GM04504 (cell line): ENCODE measurements at places on chromosomes 7 and 10.

DNA sequence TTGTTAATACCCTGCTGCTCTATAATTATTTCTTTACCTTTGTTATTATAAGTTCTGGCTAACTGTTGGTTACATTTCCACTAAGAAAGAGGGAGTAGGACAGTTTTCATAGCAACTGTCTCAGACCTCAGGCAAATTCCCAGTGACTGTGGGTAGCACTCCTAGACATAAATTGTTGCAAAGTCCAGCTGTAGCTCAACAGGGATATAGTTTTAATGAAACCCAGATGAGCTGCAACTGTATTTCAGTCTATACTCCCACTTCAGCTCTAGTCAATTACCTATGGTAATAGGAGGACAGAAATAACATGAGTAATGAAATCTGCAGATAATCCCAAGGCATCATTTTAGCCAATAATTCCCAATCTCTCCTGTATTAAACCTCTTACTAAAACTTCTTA, 103.0 kb upstream of the SEMA3A start:
- no peak for DNase-seq

- DNase-seq, result peak; percentile 73
These were observed 40.0 kb upstream of the INSIG1 start for GRCh38 chr7:155257482-155258225.

- no peak for DNase-seq
These were observed 609.6 kb downstream of the PARD3 start for GRCh38 chr10:34205452-34205851.

DNA sequence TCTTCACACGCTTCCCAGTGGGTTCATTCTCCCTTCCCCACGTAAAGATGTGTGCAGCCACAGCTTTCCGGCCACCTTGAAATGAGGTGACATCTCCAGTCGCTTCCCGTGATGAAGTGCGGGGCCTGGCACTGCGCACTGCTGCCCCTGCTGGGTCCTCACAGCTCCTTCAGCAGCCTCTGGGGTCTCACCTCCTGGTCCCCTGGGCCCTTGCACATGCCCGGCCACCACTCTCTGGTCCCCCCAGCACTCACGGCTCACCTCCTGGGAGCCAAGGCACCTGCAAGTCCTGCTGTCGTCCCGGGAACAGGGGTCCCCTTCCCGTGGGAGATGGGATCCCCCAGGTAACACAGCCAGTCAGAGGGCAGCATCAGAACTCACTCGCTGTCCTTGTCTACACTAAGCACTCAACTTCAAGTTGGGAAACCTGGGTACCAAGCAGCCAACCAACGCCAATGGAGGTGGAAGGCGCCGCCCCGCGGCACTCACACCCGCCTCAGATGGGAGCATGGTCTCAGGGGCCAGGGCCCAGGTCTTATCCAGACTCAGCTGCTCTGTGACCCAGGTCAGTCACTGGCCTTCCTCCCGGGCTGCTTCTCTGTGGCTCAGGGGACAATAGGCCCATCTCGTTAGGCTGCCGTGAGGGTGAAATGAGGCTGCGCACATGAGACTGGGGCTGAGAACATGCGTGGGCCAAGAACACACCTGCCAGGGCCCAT, 176.2 kb downstream of the PTPRN2 start:
- no peak for DNase-seq

DNA sequence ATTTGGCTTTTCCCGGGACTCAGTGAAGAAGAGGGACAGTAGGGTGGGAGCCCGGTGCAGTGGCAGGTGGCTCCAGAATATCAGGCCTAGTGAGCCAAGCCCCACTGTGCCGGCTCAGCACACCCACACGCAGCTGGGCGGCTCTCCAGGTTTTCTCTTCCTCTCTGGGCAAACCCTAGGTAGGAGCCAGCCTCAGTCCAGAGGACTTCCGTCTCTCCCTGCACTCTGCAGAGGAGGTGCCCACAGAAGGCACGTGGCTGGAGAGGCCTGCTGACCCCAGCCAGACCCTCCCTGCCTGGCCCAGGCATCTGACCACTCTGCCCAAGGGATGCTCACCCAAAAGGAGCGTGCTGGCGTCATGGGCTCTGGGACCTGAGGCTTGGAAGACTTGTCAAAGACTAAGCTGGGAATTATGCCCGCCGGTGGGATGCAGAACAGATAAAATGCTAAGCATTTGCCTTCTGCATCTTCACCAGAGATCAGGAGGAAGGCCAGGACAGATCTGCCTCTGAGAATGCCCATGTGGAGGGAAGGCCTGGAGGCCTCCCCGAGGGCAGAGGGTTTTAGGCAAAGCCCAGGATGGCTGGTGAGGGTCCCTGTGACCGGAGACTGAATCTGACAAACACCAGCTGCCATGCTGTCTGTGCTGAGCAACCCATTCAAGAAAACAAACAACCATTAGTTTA, 40.2 kb downstream of the TCERG1L start:
- no peak for DNase-seq

DNA sequence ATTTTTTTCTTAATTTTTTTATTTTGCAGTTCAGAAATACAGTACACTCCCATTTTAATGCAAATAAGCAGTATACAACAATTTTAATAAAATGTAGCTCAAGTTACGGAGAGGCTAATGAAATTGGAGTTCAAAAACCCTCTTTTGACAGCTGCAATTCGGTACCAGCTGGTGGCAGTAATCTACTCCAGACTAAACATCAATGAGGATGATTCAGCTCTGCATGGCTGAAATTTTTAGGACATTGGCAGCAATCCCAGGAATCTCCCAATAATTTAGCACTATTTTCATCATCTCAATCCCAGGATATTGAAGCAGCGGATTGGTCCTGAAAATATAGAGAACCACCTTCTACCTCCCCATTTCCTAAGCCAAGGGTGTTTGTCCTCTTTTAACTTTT, 278.8 kb downstream of the CACNA2D1 start:
- DNase-seq, result peak; percentile 61

GRCh38 chr7:94182066-94182465, 177.9 kb upstream of the BET1 start:
- no peak for DNase-seq

DNA sequence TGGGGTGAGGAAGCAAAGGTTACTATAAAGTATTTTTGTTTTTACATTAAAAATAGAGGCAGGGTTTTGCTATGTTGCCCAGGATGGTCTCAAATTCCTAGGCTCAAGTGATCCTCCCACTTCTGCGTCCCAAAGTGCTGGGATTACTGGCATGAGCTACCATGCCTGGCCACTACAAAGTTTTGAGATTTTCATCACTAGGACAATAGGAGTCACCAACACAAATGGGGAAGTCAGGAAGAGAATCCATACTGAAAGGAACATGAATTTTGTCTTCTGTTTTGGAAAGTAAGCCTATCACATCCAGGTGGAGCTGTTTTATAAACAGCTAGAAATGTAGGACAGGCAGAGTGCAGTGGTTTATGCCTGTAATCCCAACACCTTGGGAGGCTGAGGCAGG, 20.0 kb upstream of the CAPZA2 start:
- DNase-seq, result no peak

DNA sequence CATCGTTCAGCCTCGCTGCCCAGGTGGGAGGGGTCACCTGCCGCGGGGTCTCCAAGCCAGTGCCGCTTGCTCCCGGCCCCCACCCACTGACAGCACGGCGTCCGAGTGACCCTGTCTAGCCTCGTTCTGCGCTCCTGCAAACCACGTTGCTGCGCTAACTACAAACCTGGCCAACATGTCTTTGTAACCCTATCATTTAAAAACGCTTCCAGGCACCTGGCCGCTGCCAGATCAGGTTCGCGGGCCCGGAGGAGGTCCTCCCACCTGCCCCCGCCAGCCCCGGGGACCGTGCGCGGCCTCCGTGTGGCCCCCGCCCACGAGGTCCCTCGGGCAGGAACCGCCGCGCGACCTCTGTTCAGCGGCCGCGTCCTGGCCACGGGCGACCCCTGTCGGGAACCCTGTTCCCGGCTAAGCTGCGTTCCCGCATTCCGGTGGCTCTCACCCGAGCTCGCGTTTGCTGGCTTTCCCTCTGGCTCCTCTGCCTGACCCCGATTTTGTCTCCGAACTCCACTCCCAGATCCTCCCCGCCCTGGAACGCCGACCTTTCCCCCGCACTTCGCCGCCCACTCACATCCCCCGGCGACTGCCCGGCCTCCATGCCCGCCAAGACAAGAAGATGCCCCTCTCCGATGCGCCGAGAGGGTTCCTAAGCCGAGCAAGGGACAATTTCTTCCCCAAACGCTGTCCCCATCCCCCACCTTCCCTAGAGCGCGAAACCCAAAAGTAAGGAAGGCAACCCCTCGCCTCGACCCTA, 2.4 kb downstream of the SFMBT2 start:
- DNase-seq, result no peak

GRCh38 chr10:7036951-7037350, 373.9 kb downstream of the SFMBT2 start:
- no peak for DNase-seq

DNA sequence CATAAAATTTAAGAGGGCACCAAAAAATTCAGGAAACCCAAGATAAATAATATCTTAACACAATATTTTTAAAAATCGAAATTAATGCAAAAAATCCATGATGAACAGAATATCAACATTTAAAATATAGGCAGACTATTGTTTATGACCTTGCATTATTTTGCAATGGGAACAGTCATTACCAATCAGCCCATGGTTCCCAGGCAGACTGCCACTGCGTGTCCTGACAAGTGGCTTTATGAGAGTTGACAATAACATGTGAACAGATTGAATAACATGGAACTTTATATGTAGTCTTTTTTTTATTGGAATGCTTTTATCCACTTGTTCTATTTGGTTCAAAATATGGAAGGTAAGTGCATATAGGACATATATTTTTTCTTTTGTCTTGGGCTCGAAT, 3.1 kb upstream of the AVPI1 start:
- DNase-seq, result no peak

- DNase-seq, result no peak
These were observed 59.1 kb downstream of the PDGFA start for GRCh38 chr7:460374-461116.

DNA sequence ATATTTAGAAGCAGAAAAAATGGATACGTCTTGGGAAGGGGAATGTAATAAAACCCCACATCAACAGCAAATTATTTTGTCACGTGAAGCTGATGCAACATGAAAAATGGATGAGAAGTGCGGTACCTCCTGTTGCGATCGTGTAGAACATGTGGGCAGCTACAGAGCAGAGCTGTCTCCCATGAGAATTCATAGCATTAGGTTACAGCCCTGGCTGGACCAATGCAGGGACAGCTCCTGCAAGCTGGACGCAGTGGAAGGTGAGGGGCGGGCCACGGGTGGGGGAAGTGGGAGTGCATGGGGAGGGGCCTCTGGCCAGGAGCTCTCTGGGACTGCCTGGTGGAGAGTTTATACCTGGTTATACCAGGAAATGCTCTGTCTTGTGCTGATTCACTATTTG, 120.3 kb downstream of the GATA3 start:
- DNase-seq, result no peak

DNA sequence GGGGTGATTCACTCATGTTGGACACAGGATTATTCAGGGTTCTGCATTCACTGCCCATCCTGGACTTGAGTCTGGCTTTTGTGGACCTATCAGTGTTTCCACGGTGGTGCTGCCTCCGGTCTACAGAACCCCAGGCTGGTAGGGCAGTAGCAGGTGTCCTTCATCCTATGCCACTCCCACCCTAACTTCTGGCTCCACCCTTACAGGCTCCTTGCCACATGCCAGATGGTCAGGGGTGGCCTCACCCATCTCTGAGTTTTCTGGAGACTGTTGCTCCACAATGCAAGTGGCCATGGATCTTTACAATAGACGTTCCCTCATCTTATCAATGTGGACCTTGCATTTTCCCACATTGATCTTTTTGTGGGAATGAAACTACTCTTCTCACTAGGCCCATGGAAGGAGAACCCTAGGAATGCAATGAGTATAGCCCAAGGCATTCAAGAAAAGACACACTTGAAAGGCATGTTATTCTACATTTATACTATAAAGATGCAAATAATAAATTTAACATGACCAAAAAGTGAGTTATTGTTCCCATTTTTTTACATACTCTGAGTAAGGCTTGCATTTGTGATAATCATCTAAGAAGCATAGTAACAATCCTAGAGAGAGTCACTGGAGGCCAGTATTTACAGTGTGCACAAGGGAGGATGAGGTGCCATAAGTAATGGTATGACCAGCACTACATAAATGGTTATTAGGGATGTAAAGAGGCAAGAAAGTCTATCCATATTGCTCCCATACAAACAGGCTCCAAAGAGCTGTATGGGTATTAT, 57.4 kb upstream of the ADO start:
- DNase-seq, result no peak

- DNase-seq, result no peak
These were observed 75.7 kb downstream of the AKR1D1 start for GRCh38 chr7:138151731-138152577.

DNA sequence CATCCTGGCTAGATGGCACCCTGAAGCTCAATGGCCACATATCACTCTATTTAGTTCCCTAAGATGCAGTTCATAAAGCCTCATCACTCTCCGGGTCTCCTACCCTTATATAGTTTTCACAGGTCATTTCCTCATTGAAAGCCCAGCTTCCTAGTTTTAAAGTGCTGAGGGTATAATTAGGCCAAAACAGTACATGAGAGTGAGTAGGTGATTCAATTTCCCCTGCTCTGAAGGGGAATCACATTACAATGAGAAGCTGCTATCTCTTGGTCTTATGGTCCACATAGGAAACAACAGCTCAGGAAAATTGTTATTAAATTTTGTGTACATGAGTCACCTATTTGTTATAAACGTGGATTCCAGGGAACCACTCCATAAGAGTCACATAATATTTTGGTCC, 162.0 kb downstream of the SEMA3E start:
- DNase-seq, result no peak

DNA sequence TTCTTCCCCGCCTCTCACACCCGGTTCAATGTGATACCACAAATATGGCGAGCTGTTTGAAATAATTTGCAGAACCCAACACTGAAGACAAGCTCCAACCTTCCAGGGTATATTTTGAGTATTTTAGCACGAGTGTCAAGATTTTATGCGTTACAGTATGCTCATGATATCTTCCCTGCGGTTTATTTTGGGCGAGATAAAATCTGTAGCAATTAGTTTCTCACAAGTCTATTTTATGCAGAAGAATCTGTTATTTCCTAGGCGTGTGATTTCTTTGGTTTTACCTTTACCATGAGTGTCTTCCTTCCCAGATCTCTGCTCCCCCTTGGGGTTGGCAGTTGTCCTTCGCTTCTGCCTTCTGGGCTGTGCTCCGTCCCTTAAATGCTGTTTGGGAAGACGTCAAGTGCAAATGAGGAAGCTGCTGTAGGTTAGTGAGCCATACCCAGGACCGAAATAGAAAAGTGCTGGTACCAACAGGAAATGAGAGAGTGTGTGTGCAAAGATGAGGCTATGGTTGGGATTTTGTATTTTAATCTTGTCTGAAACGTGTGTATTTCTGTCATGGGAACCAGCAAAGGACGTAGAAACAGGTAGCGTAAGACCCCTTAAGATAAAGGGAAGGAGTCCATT, 299.8 kb downstream of the KLF6 start:
- DNase-seq, result no peak

GRCh38 chr7:101180130-101180755, at the start of gene NAT16:
TSS of gene NAT16 (minus strand) at chr7:101180293. CDS start at chr7:101174807, 5,486 bp downstream.
- DNase-seq, result no peak
